ENCODE measurements at places on chromosomes 2 and 18.

DNA sequence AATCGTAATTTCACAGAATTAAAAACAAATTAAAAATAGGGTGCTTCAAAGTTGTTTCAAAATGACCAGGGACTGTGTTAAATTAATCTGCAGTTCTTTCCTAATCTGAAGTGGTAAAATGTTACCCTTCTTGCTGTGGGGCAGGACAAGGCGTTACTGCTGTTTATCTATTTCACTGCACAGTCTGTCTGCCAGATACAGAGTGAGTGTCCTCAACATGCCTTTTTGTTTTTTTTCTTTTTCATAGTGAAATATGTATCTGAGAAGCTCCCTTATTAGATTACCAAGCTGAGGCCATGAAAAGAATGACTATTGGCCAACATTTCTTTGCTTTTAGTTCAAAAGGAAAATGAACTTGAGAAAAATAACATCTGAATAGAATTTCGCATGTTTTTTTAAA, 38.0 kb downstream of the KCTD1 start:
- no peak for DNase-seq

DNA sequence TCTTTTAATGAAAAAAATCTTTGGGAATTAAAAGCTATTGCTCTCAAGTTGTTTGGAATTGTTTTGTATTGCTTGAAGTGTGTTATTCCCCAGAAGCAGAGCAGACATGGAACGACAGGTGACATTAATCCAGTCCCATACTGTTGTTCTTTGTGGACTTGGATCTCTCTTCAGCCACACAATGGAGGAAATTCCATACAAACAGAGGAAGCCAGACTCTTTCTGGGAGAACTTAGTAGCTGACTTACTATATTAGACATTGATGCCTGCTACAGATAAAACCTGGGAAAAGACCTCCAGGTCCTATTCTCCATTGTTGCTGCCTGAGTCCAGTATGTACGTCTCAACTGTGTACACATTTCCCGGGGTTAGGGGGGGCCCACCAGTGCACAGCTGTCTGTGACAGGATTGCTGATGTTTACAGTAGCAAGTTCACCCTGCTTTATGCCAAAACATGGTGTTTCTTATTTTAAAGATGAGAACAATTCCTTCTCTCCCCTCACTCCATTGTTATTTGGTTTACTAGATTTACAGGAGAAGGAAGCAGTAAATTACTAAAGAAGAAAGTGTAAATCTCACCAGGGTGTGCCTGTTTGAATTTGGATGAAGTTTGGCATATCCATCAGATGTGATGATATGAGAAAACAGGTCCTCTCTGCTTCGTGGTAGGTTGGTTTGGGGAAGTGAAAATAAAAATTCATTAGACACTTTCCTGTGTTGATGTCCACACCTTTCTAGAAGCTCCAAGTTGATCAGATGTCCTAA, 142.4 kb upstream of the RBBP8 start:
- DNase-seq = no peak

DNA sequence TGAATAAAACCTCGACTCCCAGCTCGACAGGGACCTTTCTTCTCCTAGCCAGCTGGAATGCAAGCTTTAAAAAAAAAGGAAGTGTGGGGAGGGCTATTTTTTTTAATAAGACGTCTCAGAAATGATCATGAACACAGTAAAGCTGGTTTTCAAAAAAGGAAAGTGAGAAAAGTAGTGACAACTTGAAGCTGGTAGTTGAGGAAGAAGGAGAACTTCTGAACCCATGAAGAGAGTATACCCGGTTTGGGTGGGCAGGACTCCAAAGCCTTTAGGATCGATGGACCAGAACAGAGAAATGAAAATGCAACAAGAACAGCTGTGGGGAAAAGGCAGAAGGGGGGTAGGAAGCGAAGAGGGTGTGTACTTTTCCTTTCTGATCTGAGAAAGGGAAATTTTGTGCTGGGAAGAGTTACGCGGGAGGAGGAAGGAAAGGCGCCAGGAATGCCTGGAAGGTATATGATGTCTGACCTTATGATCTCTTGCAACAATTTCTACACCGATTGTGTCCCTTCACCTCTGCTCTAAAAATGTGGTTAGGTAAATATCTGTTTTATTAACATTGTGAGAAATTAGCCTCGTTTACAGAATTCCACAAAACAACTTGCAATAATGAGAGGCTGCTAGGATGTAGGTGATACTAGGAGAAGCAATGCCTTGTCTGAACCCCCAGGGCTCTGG, 22.6 kb upstream of the CYP1B1 start:
- no peak for DNase-seq

DNA sequence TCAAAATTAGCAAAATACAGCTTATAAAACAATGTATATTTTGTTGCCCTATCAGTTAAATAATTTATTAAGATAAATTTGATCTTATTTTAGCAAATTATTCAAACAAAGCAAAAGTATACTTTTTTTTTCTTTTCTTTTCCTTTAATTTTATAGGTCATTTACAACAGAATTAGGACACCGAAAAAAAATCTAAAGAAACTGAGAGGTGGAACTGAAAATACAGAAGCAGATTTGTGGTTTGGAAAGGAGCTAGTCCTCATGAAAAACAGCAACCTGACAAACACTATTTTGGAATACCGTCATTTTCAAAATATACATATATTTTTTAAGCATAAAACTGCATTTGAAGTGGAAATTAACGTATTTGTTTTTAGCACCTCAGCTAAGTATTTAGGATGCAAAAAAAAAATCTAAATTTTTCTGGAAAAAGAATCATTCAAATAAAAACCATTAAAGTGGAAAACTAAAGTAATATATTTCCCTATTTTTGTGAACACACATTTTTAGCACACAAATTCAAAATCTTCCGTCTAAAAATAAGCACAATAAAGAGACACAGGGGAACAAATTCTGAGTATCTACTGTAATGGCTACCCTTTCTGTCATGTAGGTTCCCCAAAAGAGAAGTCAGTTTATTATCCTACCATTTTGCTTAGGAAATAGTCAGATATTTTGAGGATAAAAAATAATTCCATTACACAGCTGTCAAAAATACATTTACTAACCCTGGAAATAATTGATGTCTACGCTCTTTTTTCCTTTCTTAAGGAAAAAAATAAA, 2.7 kb downstream of the CCDC88A start:
- no peak for DNase-seq
